Stimulated activated CD4-positive, alpha-beta T cell treated with anti-CD3 and anti-CD28 coated beads, Interleukin-12 subunit alpha, Interleukin-12 subunit beta, amount 100 ng/mL, for 48 hours (primary cell): ENCODE measurements at places on chromosomes 12 and 14.

GRCh38 chr12:127260531-127260930, 1006.4 kb upstream of the TMEM132C start:
- DNase-seq, result no peak

DNA sequence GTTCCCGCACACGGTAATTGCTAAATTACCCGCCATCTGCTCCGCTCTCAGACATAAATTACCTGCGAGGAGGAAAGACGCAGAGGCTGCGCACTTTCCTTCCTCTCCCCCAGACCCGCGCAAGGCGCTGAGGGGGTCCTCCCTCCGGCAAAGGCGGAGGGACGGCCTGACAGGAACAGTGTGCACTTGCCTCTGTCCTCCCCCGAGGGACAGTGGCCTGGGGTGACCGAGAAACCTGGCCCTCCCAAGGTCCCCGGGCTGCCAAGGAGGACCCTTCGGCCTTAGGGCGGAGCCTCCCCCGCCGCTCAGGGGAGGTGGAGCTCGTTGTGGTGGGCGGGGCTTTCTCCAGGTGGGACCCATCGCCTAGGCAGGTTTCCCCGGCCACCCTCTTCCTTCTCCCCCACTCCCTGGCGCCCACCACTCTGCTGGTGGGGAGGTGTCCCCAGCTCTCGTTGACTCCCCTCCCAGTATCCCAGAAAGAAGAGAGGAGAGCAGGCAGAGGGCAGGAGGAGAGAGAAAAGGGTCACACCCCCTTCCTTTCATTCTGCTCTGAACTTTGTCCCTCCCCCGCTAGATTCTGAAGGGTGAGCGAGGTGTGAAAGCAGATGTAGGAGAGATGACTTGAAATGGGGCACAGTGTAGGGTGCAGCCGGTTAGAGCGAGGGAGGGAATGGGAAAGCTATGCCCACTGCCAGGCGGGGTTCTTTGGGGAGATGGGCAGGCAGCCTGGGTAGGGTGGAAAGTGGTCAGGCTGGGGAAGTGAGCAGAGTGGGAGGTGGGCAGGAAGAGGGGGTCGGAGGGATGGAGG, 11.4 kb upstream of the CALCOCO1 start:
- no peak for DNase-seq

GRCh38 chr14:45610318-45610717, 357.3 kb upstream of the MIS18BP1 start:
- DNase-seq, result no peak

DNA sequence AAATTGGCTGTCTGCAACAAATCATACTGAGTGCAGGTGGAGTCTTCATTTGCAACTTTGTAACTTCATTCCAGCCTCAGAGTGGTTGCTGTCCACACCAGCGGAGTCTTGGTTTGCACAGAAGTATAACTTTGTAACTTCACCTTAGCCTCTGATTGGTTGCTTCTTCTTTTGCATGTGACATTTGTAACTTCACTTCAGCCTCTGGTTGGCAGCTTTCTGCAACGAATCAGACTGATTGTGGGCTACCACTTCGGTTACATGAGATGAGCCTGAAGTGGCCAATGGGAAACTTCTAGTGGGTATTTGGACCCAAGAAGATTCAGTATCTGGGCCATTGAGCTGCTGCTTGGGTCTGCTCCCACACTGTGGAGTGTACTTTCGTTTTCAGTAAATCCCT, 17.8 kb downstream of the RASSF8 start:
- DNase-seq, result no peak

- no peak for DNase-seq
Observed at GRCh38 chr12:67928621-67929383, 60.4 kb upstream of the IFNG-AS1 start.

- DNase-seq, result no peak
Observed at GRCh38 chr12:106960443-106960842, 4.7 kb downstream of the TMEM263 start.

GRCh38 chr12:96506776-96507175, 17.4 kb downstream of the CFAP54 start:
- DNase-seq, result no peak

DNA sequence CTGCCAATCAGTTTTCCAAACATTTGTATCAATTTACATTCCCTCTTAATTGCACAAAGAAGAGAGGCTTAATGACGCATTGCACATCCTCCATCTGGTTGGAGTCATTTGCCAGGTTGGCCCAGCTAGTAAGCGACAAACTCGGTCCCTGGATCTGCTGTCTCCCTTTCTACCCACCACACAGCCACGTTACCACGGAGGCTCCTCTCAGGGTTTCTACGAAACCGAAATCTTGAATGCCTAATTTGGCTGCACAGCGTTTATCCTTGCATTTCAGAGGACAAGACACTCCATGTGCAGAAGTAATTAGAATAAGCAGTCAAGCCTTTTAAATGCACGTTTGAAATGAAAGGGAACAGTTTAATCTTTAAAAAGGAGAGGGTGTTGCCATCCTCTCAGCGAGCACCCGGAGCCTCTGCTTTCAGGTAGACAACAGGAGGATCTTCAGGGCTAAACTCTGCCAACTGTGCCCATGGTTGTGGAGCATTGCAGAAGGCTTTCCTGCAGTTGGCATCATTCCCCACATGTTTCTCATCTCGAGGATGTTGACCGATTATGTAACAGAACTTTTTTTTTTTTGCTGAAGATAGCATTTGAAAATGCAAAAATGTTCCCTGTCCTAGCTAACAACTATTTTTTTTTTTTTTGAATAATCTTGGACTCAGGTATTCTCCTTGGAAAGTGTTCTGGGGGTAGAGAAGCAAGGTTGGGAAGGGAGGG, 37.8 kb downstream of the SLC24A4 start:
- no peak for DNase-seq

- no peak for DNase-seq
Observed at GRCh38 chr12:27762757-27763156, 17.3 kb upstream of the KLHL42 start.

DNA sequence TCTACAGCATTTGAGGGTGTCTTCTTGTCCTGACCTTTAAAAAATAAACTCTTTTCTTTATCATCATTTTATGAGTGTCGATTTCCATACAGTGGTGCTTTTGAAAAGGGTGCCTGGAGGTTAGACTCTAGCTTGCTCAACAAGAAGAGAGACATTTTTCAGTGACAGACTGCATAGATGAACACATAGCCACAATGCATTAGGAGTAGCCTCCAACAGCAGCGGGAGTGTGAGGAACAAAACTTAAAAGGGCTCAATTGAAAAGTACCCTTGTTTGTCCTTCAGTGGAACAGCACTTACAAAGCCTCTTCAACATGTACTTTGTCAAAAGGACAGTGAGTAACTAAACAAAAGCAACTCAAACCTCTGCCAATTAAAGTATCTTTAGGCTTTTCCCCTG, 119.3 kb downstream of the SOX5 start:
- DNase-seq, result no peak

- no peak for DNase-seq
Observed at GRCh38 chr14:49992901-49993339, 100.0 kb downstream of the ARF6 start.

- DNase-seq, result no peak
Observed at GRCh38 chr12:115017346-115017745, 333.4 kb upstream of the TBX3 start.

DNA sequence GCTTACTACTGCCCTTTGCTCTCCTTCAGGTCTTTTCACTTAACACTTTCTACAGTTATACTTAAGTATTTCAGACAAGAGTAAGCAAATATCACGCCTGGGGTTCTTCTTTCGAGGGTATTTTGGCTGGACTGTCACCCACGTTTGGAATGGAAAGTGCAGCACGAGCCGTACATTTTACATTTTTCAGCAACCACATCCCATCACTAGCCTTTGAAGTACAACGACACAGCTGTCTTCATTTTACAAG, 349 bp upstream of the FAM177A1 start:
- no peak for DNase-seq

- DNase-seq, result no peak
Observed at GRCh38 chr14:93930296-93930988, 3.3 kb downstream of the FAM181A start.

DNA sequence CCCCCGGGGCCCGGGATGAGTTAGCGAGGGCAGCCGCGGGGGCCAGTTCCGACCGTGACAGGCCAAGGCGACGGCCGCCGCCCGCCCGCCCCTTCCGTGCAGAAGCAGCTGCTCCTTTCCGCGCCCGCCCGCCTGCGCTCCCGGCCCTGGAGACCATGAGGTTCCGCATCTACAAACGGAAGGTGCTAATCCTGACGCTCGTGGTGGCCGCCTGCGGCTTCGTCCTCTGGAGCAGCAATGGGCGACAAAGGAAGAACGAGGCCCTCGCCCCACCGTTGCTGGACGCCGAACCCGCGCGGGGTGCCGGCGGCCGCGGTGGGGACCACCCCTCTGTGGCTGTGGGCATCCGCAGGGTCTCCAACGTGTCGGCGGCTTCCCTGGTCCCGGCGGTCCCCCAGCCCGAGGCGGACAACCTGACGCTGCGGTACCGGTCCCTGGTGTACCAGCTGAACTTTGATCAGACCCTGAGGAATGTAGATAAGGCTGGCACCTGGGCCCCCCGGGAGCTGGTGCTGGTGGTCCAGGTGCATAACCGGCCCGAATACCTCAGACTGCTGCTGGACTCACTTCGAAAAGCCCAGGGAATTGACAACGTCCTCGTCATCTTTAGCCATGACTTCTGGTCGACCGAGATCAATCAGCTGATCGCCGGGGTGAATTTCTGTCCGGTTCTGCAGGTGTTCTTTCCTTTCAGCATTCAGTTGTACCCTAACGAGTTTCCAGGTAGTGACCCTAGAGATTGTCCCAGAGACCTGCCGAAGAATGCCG, 699 bp downstream of the MGAT2 start:
- DNase-seq, result peak; percentile 55

GRCh38 chr12:57161491-57161890, 14.1 kb upstream of the LRP1-AS start:
- DNase-seq, result no peak

DNA sequence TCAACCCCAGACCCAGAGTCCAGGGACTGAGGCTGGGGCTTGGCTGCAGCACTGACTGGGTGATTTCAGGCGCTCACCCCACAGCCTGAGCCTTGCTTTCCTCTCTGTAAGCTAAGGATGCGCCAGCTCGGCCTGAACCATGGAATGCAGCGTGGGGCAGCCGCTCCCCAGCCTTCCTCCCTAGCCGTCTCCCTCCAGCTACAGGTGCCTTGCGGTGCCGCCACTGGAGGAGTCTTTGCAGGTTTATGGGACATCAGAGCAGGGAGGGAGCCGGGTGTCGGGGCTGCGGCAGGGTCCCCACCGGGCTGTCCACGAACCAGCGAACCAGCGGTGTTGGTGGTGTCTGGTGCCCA, 19.4 kb downstream of the PPP2R5C start:
- DNase-seq, result no peak

DNA sequence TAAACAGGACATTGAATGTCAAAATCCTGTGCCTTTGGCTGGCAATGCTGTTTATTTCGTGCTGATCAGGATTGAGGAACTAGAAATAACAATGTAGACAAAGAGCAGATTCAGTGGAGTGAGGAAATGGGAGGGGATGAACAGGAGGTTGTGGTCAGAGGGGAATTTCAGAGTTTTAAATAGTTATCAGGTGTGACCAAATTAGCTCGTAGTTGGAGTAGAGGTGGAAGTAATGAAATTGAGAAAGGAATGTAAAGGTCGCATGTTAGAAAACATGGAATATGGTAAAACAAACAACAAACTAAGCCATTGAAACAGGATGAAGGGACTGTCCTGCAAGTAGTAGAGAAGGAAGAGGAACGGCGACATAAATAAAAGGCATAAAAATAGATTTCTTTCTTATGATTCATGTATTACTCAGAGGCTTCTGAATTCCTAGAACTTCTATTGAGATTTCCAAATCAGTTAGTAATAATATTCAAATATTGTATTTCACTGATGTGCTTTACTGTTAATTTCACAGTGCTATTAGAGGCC, 9.5 kb upstream of the SAV1 start:
- no peak for DNase-seq

DNA sequence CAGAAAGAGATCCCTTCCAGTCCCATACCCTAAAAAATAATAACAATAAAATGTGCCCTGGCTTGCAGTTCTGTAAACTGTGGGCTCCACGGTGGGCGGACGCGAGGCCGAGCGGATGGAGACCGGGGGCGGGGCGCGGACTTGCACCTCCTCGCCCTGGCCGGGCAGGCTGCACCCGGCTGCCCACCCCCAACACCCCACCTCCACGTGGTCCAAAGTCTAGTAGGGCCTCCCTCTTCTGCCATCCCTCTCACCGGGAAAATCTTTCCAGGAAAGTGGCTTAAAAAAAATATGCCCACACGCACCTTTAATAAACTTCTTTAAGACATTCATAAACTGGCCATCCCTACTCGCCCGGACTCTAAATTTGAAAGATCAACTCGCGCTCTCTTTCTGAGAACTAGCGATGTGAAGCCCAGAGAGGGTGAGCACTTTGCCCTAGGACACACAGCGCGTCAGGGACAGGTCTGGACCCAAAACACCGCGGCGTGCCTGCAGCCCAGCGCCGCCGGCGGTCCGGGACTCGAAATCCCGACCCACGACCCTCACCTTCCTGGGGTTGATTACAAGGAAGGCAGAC, 1.9 kb upstream of the BCL11B start:
- no peak for DNase-seq

DNA sequence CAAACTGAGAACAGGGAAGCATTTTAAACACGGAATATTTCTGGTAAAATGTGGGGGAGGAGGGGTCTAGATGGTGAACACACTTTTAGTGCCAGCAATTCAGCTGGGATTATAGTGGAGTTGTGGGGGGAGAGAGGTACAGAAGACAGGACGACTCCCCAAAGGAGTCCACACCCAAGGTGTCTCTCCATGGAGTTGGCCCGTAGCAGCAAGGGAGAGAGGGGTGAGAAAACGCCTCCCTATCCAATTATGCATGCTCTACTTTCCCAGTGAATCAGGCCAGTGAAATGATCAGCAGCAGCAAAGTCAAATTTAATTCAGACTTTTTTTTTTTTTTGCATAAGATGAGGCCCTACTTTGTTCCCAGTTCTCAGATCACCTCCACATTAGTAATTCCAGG, 38.6 kb downstream of the BTG1 start:
- DNase-seq, result no peak

GRCh38 chr12:77299001-77299400, 233.6 kb upstream of the E2F7 start:
- no peak for DNase-seq

GRCh38 chr14:99325591-99325990, 53.6 kb upstream of the BCL11B start:
- no peak for DNase-seq

DNA sequence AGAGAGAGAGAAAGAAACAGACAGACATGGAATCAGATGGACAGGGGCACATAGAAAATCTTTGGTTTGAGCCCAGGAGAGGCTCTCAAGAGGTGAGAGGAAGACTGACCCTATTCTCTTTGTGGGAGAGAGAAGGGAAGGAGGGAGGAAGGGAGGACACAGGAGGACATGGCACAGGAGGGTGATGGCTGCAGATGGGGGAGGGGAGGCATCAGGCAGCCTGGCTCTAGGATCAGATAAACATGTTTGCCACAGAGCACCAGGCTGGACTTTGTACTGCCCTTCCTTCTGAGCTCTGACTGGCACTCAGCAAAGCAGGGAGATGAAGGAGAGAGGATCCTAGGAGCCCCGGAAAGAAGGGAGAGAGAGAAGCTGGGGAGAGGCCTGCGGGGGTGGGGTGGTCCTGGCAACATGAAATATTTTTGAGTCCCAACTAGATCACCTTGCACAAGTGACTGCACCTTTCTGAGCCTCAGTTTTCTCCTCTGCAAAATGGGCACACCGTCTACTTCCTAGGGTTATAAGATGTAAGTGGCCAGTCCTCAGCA, 6.1 kb downstream of the HNF1A start:
- DNase-seq, result no peak

- no peak for DNase-seq
Observed at GRCh38 chr14:38884109-38884508, 218.9 kb downstream of the SEC23A start.

GRCh38 chr12:12819752-12820311, 6.7 kb downstream of the DDX47 start:
- DNase-seq, result no peak
